ENCODE measurements at places on chromosomes 12 and 14.

DNA sequence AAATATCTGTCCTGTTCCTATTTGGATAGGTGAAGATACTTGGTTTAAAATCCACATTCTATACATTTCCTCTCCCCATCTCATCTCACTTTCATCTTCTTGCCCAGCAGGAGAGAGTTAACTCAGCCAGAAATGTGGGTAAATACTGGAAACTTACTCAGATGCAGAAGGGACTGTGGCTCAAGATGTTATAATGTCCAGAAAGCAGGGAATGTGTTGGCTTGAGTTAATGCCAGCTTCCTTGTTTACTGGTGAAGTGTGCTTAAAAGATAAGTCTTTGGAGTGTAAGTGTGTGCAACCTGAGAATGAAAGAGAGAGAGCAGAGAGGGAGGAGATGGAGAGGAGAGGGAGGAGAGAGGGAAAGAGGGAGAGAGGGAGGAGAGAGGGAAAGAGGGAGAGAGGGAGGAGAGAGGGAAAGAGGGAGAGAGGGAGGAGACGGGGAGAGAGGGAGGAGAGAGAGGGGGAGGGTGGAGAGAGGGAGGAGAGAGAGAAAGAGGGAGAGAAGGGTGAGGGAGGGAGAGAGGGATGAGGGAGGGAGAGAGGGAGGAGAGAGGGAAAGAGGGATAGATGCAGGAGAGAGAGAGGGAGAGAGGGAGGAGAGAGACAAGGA, 22.0 kb upstream of the SNRPF start:
- DNase-seq: no peak

- DNase-seq: no peak
Observed at GRCh38 chr12:96233168-96233567, 39.0 kb downstream of the ELK3 start.

DNA sequence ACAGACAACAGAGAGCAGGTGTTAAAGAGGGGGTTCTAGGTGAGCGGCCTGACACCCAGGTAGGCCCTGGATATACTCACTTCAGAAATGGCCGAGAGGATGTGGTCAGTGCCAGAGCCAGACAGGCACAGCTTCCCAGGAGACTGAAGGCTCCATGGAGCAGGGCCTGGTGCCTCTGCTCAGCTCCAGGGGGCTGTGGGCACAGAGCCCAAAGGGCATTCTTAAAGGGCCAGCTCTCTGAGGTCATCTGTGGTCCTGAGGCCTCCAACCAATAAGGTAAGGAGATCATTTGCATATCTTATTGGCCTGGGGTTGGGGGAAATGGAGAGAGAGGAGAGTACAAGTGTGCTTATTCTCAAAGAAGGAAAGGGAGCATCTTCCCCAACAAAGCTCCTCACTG, 9.7 kb upstream of the PCK2 start:
- DNase-seq: no peak

- no peak for DNase-seq
Observed at GRCh38 chr12:57619434-57620244, 8.4 kb downstream of the ARHGEF25 start.

DNA sequence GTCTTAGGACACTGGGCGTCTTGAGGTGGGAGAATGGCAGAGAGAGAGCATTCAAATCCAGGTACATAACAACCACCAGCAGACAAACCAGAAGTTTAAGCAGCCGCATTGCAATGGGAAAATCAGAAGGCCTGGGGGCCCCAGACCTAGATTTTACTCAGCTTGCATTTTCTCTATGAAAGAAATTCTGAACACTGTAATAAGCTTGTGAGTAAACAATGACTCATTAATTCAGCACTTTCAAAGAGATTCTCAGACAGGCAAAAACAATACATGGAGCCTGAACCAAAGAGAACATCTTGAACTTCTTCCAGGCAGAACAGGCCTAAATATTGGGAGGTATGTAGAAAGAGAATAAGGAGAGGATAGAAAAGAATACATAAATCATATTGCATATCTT, 69.8 kb upstream of the IFNG-AS1 start:
- no peak for DNase-seq

DNA sequence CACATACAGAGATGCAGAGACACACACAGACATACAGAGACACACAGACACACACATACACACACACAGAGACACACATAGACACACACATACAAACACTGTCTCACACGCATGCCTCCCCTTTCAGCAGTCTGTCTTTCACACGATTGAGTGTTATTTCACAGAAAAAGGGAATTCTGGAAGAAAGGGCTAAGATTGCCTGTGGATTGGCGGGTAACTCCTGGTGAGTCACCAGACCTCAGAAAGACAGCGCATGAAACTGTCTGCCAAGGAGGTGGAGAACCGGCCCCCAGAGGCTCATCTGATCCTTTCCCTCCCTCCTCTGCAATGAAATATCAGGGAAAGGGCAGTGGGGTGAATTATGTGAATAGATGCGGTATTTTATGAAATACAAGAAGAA, 127.2 kb upstream of the GSC start:
- no peak for DNase-seq

GRCh38 chr14:33362934-33363333, 424.3 kb downstream of the NPAS3 start:
- DNase-seq: no peak

DNA sequence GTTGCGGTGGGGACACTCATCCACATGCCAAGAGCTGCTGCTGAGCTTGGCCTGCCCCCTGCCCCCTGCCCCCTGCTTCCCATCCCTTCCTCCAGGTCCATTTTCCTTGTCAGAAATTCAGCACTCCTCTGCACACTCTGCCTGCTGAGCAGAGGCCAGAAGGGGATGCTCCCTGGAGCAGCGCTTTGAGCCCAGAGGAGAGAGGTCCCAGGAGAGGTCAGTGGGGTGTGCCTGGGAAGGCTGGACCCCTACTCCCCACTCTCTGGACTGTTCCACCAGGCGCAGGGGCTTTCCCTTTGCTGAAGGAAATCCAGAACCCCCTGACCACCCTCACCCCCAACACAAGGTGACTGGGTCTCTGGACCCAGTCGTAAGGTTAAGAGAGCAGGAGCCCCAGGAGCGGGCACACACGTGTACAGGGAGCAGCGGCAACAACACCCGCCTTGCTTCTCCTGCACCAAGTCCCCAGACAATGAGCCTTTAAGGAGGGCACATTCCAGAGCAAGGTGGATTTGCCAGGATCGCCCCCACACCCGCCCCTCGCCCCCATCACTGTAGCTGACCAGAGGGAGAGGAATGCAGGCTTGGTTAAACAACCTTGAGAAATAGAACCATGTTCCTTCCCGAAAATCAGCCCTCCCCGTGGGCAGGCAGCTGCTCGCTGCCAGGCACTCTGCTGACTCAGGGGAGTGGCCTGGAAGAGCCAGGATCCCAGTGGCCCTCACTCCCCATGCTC, 30.7 kb downstream of the ISCA2 start:
- DNase-seq: no peak

DNA sequence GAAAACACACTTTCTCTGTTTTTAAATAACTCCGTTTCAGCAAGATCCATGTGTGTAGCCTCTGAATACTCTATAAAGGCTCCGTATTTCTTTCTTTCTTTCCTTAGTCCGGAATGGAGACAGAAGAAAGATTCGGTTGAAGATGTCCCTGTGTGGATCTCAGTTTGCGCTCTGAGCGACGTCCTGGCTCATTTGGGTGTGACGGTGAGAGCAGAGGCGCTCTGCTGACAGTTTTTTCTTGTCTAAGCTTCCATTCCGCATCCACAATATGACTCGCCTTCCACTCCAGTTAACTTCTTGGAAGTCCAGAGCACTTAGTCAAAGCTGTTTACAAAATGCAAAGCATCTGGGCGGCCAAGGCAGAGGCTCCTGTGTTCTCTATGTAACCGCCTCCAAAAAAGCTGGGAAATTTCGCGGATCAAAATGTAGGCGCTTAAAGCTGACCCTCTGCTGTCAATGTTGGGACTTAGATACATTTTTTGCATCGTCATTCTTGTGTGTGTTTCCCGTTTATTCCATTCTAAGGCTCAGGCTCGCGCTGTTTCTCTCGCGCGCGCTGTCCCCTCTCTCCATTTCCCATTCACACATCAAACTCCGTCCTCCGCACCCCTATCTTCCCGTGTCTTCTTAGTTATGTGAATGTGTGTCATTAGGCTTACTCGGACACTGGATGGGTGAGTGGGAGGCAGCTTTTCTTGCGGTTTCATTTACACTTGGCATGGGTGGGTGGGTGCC, 880 bp upstream of the FLRT2 start:
- DNase-seq: no peak

DNA sequence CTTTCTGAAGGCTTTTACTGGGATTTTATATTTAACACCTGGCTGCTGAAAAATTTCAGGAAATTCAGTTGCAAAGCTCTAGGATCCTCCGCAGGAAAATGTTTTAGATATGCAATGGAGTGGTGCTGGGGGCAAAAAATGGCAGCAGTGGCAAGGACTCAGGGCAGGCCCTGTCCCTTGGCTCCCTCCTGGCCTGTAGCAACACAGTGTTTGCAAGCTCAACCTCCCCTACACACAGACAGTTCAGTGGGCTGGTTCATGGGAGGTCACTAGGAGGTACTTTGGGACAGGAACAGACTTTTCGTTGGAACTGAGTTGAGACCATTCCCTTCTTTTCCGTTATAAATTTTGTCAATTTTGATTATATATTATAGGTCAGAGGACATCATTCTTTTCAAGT, 270.4 kb downstream of the ADAMTS20 start:
- no peak for DNase-seq

- no peak for DNase-seq
Observed at GRCh38 chr12:104003596-104003995, 37.9 kb downstream of the TDG start.

- DNase-seq: no peak
Observed at GRCh38 chr14:96735526-96735925, 61.7 kb upstream of the VRK1 start.

- DNase-seq: no peak
Observed at GRCh38 chr14:85978582-85979250, 448.8 kb downstream of the FLRT2 start.

GRCh38 chr14:104593241-104593701, 11.3 kb downstream of the TMEM179 start:
- DNase-seq: no peak

- DNase-seq: no peak
Observed at GRCh38 chr12:89969093-89969492, 260.5 kb upstream of the ATP2B1 start.

GRCh38 chr12:71193041-71193440, 35.2 kb upstream of the TSPAN8 start:
- no peak for DNase-seq

- DNase-seq: no peak
Observed at GRCh38 chr14:89654998-89655397, 238.0 kb upstream of the FOXN3 start.

DNA sequence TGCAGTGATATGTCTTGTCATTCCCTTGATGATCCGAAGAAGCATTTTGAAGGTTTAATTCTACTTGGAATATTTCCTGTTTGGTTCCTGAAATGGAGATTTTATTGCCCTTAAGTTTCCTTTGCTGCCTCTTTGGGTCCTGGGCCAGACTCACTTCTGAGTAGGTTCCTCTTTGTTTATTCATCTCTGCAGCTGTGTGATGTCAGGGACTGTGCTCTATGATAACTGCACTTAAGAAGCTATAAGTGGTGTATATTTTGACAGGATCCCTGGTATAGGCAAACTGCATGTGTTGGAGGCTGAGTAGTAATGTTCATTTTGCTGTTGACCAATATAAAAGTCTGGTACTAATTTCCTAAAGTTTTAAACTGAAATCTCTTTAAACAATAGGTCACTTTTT, at the start of gene KLRC4:
KLRC4 (minus strand) TSS at position 366 of the 400 bp plus-strand sequence; CDS start at position 184, 182 bp downstream.
- DNase-seq: no peak

GRCh38 chr12:15732341-15733061, 56.7 kb downstream of the EPS8 start:
- no peak for DNase-seq

DNA sequence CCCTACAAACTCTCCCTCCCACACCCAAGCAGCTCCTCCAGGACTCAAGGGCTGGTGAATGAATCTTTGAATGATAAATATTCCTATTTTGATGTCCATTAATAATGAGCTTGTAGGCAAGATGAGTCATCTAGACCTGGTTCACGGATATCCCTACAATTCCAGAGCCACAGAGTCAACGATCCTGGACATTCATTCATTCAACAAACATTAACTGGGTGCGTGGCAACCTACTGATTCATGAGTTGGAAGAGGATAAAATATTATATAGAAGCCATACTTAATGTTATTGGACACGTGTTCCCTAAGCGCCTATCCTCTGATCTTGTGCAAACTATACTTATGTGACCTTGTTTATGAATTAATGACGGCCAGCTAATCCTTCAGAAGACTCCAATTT, 420 bp upstream of the OTUB2 start:
- no peak for DNase-seq

DNA sequence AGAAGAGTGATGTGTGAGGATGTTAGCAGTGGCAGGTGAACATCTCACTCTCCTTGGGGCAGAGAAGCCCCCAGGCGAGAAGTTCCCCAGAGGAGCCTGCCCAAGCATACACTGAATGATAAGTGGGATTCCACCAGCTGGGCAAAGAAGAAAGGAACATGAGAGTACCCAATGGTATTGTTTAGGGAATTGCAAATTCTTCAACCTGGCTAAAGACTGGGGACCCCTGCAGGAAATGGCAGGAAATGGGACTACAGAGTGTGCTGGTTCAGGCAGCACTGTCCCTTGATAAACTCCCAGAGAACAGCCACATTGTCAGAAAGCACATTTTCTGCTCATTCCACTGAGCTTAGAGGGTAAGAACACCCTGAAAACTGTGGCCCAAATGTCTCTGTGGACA, 121.3 kb downstream of the RPS29 start:
- no peak for DNase-seq

All from activated naive CD8-positive, alpha-beta T cell treated with anti-CD3 and anti-CD28 coated beads, Interleukin-2, amount 50 U/mL, for 24 hours (primary cell).